ENCODE measurements at places on chromosomes 7 and 10. TPM values are rescaled to one million over a fixed set of nuclear protein-coding genes. Genes with fewer than 3 reads are reported as not detected.

Gene CLRN3
- total RNA-seq: 0.26 TPM

Gene CUZD1
- total RNA-seq: 837 TPM

Gene GNG11
- total RNA-seq: 11.4 TPM

Gene NEUROG3
- total RNA-seq: not detected

Gene PLXDC2
- 8.2 TPM for total RNA-seq

Gene TRIM74
- not detected for total RNA-seq

Gene TYSND1
- total RNA-seq: 16.2 TPM

- no peak for DNase-seq
Measured at GRCh38 chr10:494149-494542, 195.3 kb downstream of the DIP2C start.

- no peak for DNase-seq
Measured at GRCh38 chr7:92360387-92360786, 86.9 kb upstream of the GATAD1 start.

All from body of pancreas (tissue), 4 donors.